ENCODE measurements at places on chromosomes 5 and 9.

DNA sequence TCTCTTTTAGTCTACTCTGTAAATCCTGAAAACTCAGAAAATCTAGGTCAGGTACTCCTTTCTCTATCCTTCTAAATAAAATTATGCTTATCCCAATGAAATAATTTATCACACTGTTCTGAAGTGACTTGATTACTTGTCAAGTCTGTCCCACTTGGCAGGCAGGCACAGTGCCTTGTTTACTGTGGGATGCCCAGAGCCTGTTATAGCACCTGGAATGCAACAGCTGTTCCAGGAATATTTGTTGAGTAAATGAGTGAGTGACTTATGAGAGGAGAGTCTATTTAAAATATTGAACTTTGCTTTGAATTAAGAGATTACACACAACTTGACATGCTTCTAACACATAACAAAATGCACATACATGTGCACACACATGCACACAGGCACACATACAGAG lies 130.0 kb downstream of the MPDZ start:
- DNase-seq: no peak

DNA sequence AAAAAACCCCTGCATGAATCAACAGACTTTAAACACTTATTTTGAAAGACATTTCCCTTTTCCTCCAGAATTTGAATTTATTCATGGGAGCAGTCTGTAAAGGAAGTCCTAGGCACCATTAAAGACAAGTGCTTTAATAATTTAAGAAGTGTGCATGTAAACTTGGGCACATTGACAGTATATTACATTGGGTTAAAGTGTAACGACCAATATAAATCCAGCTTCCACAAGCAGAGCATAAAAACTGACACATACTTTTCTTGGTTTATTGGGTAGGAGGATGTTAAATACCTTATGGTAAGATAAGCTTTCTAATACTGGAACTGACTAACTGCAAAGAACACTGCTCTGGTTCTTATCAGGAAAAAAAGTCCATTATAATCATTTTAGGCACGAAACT lies 1.2 kb upstream of the ENTREP1 start:
- no peak for DNase-seq

DNA sequence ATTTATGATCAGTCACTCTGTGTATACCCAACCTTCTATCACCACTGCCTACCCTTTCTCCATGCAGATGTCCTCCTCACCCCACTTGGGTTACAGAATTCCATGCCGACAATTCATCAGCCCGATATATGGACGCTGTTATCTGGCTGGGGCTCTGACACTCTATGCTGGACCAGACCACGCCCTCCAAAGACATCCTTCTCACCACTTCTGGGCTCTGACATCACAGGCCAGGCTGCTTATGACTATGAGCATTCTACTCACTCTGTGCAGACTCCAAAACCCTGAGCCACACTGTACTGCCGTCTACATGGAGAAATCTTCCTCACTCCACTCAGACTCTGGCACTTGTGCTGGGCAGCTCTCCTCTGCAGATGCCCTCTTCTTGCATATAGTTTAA lies 7.6 kb upstream of the AK3 start:
- DNase-seq: no peak

DNA sequence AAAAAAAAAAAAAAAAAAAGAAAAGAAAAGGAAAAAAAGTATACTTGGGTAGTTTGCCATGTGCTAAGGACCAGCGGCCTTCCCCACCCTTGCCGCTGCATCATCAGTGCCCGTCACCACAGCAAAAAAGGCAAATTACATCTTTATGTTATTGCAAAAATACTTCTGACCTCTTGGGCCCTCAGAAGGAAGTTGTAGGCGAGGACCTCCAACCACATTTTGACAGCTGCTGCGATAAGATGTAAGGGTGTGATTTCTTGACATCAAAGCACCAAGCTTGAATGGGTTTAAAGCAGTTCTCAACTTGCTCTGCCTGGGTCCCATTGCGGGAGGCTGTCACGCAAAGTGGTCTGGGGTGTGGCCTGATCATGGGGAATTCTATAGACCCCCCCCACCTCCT lies 39.2 kb downstream of the DMRT1 start:
- DNase-seq: no peak

DNA sequence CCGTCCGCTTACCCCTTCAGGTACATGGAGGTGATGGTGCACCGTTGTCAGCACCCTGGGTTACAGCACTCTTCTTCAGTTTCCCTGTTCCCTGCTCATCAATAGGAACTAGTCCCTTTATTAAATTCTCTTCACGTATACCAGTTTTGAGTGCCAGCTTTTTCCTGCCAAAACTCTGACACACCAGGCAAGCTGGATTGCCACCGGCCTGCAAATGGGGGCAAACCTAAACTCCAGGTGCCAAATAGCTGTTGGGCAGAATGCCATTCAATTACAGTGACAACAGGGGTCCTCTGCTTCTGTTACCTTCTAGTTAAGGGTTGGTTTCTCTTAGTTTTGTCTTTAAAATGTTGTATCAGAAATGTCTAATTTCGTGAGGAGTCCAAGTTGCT lies 400.4 kb downstream of the OSTF1 start:
- no peak for DNase-seq

- no peak for DNase-seq
Measured at GRCh38 chr5:10262995-10263394, 12.9 kb downstream of the CCT5 start.

All from suprapubic skin (tissue), 4 donors.